ENCODE measurements at places on chromosomes 1 and 21.

GRCh38 chr1:82995951-82996350 is 1003.0 kb downstream of the TTLL7 start:
- DNase-seq, result no peak

GRCh38 chr1:29640428-29640785 is 404.1 kb downstream of the PTPRU start:
- DNase-seq, result no peak

- DNase-seq, result no peak
Observed at GRCh38 chr1:218546314-218546713, 201.2 kb downstream of the TGFB2 start.

- no peak for DNase-seq
Observed at GRCh38 chr1:117284399-117285215, 73.9 kb upstream of the VTCN1 start.

DNA sequence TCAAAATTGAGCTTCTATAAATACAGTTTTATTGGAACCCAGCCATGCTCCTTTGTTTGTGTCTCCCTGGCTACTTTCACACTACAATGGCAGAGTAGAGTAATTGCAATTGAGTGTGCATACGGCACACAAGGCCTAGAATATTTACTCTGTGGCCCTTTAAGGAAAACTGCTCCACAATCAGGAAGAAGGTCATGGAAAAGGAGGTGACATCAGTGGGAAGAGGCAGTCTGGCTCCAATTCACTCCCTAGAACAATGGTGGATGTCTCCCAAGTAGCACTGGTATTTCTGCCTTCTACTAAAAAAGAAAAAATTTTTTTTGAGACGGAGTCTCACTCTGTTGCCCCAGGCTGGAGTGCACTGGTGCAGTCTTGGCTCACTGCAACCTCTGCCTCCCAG is 51.3 kb downstream of the KRTAP19-8 start:
- DNase-seq, result no peak

GRCh38 chr1:157596384-157596783 is 1.5 kb downstream of the FCRL4 start:
- DNase-seq, result no peak

DNA sequence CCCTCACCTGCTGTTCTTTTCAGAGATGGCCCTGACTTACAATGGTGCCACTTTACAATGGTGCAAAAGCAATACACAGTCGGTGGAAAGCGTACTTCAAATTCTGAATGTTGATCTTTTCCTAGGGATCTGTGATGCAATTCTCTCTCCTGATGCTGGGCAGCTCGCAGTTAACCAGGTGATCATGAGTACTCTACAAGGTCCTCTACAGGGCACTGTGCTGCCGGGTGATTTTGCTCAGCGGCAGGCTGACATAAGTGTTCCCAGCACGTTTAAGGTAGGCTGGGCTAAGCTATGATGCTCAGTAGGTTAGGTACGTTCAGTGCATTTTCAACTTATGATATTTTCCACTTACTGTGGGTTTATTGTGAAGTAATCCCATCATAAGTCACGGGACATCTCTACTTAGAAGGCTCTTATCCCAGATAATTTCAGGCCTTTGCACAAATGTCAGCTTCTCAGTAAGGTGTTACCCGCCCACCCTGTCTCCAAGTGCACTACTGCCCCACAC is 126.5 kb downstream of the KCNN3 start:
- no peak for DNase-seq

DNA sequence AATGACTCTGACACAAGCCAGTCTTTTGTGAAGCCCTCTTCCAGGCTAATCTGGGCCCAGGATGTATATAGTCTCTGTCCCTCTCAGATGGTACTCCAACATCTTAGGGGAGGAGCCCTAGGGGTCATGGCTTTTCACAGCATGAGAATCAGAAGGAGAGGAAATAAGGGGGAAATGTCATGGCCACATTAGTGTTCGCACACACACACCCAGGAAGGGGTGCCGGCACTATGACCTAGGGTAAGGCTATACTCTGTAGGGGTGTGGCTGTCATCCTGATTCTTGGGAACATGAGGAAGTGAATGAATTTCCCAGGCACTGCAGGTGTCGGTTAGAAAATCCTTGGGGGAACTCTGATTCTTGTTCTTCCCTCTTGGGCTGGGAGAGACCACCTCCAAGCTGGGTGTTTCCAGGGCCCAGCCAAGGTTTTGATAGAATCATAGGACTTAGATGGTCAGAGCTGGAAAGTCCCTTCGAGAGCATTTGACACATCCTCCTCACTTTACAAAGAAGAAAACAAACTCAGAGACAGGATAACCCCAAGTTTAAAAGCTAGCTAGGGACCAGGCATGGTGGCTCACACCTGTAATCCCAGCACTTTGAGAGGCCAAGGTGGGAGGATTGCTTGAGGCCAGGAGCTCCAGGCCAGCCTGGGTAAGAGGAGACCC is 22.0 kb downstream of the GFI1 start:
- no peak for DNase-seq

DNA sequence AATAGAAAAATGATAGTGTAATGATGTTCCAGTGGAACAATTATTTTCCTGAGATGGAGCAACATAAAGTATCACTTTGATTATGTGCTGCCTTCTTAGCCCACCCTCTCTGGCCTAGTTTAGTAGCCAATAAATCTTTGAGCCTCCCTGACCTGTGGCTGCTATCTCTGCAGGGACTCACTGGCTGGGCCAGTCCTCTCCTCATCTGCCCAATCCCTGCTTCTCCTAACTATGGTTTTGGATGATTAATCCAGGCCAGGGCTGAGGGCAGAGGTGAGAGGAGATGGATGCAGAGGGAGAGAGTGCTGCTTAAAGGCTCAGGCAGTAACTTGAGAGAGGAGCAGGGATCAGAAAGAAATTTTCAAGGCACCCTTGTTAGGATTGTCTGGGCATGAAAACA is 89.0 kb upstream of the CD34 start:
- no peak for DNase-seq

DNA sequence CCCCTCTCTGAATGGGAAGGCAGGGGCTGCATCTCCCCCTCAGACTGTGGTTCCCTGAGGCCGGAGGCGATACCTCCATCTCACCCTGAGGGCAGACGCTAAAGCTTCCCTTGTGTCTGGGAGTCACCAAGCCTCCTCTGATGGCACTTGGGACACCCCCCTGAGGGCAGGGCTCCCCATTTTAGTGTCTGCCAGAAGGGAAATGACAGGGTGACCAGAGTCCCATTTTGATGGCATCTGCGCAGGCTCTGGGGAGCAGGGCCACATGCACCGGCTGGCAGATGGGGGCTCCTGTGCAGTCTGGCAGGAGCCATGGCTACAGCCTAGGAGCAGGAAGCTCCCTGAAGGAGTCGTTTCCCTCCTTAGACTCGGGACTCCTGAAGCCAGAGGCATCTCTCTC is 1.7 kb downstream of the S100A2 start:
- peak; percentile 37 for DNase-seq

- DNase-seq, result no peak
Observed at GRCh38 chr1:167305706-167306277, 85.1 kb downstream of the POU2F1 start.

DNA sequence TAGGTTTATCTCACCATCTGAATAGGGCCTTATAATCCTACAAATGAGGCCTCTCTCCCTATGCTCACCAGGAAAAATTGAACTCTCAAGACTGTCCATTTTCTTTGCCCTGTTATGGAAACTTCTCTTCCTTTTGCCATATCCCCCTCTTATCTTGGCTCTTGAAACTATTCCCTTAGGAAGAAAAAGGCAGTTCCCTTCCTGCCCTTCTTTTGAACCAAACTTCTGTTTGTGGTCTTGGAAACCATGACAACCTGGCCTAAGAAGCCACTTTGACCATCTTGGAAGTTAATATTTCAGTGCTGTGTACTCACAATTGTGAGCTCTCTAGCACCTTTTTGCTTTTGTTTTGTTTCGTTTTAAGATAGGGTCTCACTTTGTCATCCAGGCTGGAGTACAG is 40.0 kb downstream of the ATP2B4 start:
- no peak for DNase-seq

GRCh38 chr1:183002267-183002666 is 21.0 kb upstream of the LAMC1 start:
- DNase-seq, result no peak

DNA sequence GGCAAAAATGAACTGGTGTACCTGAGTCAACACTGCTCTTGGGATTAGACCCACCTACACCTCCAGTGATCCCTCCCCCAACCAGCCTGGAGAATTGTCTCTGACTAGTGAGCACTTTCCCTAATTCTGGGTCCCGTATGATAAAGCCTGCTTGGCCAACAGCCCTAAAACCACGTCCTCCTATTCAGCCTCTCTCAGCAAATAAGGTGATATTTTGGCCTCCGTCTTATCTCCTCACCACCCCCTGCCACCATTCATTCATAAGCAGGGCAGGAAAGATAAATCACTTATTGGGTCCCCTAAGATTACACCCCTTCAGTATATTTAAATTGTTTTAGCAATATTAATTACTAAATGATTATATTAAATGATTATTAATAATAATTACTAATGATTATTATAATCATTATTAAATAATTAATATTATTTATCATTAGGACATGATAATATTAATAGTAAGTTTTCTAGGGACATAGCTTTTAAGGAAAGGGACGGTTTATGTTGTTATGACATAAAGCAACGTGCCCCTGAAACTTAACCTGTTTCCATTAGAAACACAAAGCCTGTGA is 108.0 kb downstream of the DUSP10 start:
- no peak for DNase-seq

DNA sequence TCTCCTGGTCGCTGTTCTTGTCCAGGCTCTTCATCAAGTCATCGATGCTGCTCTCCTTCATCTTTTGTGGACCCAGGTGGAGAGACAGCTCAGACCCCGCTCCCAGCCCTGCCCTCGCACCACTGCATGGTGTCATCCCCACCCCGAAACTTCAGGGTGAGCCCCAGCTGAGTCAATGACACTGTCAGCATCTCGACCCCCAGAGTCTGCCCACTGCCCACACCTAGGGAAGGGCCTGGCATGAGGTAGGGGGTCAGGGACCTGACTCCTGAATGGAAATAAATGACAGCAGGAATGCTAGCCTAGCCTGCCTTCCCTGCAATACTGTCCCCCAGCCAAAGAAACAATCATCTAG is 1.6 kb upstream of the S100A6 start:
- no peak for DNase-seq

- no peak for DNase-seq
Observed at GRCh38 chr1:154327466-154328317, 2.4 kb downstream of the ATP8B2 start.

- DNase-seq, result no peak
Observed at GRCh38 chr1:67632356-67632755, 52.6 kb upstream of the GADD45A start.

DNA sequence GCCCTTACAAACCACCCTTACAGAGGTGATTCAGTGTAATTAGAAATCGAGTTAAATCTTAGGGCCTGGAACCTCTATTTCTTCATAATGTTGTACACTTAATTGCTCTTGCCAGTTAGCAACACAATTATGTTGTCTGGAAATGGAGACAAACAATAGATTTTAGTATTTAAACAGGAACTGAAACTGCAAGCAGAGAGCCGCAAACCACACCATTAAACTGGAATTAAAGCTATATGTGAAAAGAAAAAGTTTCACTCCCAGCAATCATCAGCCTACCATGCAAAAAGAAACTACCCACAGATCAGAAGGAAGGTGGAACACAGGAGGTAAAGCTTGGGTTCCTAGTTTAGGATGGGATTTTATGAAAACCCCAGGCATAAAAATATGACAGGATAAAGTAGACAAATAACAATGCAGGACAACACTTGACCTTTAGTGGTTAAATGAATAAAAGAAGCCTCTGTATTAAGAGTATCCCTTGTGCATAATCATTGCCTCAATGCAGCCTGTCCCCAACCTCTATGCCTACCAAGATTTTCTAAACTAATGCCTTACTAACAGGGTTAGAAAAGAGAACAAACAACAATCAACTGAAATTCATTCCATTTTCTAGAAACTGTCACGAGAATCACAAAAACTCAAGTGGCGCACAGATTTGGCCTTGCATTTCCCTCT is 304.3 kb upstream of the ESRRG start:
- DNase-seq, result no peak

GRCh38 chr1:96519851-96520578 is 201.6 kb upstream of the PTBP2 start:
- no peak for DNase-seq

- DNase-seq, result no peak
Observed at GRCh38 chr1:66351478-66351877, 182.5 kb upstream of the SGIP1 start.

GRCh38 chr1:80462006-80462405 is 1338.7 kb upstream of the ADGRL2 start:
- DNase-seq, result no peak

DNA sequence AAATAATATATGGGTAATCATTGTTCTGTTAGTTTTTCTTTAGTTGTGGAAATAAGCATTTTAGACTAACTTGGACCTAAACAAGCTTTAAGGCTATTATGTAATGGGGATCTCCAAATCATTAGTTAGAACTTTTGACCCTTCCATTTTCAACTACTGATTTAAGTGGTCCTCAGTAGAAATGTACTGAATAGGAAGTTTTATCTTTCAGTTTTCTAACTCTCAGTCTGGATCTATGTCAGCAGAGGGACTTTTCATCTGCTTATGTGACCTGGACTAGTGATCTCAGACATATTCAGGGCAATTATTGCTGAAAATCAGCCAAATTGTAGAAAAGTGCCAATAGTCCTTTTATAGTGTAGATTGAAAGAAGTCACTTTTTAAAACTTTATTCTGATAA is 56.0 kb downstream of the SASS6 start:
- no peak for DNase-seq

DNA sequence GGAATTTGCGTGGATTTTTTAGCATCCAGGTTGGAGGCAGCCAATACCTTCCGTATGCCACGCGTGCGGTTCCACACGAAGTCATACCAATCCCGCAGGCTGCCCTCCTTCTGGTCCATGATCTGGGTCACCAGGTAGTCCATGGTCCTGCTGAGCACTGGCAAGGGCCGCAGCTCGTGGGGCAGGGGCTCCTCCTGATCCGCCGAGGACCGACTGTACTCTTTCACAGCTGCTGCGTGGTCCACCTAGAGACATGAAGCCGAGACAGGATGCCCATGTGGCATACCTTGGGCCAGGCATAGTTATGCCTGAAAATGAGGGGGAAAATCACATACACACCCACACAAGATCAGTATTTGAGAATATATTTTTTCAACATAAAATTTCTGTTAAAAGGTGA is 12.1 kb downstream of the MCM3AP start:
- DNase-seq, result no peak
